ENCODE measurements at places on chromosomes 2 and 18.
A peak's percentile ranks its signal among the peaks of the same experiment; 100 is the strongest.

- peak; percentile 46 for DNase-seq
These were observed 99.1 kb downstream of the ALPK2 start for GRCh38 chr18:58529714-58530354.

DNA sequence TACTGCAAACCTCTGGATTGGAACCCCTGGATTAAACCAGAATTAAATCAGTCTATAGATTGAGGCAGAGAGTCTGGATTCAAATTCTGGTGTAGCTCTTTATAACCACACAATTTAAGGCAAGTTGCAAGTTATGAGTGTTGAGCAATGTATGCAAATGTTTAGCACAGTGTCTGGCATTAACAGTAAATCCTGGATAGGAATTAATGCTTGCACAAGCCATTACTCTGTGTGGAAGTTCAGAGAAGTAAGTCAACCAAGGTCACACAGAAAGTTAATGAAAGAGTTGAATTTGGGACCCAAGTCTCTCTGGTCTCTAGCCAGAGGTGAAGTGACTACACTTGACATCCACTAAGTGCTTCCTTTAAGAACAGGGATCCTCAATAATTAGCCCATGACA, 2.0 kb upstream of the MARCO start:
- DNase-seq = no peak

DNA sequence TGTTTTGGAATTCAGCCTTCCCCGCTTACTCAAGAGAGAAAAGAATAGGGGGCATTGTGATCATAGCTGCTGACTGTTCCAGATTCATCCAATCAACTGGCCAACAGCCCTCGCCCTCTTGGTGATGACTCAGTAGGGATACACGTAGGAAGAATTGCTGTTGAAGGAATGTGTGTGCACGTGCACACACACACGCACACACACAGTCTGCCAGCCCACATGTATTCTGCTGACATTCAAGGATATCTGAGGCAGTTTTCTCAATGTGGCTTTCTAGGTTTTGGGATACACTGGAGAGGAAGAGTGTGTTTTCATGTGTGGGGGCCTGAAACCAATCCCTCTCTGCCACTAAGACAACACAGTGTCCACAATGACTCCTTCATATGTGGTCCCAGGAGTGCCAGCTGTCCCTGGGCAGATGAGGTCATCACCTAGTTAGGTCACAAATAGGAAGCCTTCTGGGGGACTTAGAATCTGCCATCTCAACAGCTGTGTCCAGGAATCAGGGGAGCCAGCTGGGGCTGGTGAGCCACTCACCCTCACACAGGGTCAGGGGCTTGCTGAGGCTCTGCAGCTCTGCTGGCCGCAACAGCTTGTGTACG, 352.6 kb downstream of the SS18 start:
- DNase-seq = no peak

DNA sequence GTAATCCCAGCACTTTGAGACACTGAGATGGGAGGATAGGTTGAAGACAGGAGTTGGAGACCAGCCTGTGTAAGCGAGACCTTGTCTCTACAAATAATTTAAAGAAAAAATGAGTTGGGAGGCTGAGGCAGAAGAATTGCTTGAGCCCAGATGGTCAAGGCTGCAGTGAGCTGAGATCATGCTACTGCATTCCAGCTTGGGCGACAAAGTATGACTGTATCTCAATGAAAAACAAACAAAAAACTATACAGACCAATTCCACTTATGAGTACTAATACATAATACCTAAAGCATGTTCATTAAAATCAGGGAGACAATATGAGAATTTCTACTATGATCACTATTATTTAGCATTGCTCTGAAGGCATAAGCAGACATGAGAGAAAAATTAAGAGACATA, 12.6 kb downstream of the RNF149 start:
- no peak for DNase-seq

GRCh38 chr2:46815121-46815802, 100.3 kb downstream of the MCFD2 start:
- no peak for DNase-seq

DNA sequence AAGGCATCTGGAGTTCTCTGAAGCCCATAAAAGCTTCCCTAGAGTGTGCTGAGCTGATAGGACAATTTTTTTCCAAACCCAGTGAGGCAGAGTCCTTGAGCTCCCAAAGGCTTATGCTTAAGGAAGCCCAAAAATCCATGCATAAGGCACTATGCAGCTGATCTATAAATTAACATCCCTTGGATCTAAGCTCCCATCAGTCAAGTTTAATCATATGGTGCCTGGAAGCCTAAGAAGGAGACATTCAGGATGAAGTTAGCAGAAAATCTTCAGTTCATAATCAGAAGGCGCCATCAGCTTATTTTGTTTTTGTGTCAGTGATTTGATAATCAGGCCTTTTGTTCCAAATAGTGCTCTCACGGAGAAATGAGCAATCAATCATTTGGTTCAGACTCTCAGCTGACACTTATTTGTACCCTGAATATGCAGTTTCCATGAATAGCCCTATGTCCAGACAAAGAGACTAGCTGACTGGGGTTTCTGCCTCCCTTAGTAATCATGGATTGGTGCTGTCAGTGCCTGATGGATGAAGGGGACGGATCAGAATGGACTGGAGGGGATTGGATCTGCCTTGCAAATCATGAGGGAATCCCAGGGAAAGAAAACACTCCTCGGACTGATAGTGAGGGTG, 464.8 kb upstream of the RGPD4 start:
- no peak for DNase-seq

GRCh38 chr18:8287196-8287885, 321.9 kb upstream of the RAB12 start:
- DNase-seq = no peak

DNA sequence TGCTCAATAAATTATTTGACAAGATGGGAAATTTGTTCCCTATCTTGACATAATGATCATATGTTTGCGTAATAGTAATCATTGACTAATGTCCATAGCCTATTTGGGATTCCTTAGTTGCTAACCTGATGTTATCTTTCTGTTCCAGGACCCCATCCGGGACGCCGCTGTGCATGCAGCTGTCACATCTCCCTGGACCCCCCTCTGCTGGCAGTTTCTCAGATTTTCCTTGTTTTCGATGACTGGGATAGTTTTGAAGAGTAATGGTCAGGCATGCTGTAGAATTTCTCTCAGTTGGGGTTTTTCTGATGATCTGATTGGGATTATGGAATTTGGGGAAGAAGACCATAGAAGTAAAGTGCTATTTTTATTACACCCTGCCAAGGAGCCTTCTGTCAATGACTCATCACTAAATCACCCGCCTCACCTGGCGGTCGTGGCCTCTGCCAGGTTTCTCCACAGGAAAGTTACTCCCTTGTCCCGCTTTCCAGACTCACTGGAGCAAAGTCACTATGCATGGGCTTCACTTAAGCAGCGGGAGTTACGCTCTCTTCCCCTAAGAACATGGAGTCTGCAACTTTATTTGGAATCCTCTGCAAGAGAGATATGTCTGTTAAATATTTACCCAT, 19.9 kb upstream of the TMEM18 start:
- no peak for DNase-seq

GRCh38 chr18:49359732-49360444, 100.6 kb downstream of the DYM start:
- DNase-seq = no peak

DNA sequence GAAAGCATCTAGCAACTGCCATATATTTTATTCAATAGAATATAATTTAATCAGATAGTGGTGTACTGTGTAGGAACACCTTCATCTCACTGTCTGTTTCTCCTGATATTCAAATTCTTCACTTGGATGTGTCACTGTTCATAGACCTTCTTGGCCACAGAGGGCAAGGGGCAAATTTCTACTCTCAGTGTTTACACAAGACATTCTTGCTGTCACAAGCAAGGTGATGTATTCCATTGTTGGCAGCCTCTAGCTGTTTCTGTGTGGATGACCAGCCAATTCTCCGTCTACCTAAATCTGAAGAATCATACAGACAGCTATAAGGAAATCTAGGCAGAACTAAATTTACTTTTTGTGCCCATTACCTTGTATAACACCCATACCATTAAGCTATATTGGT, 948.3 kb downstream of the CNTNAP5 start:
- no peak for DNase-seq

DNA sequence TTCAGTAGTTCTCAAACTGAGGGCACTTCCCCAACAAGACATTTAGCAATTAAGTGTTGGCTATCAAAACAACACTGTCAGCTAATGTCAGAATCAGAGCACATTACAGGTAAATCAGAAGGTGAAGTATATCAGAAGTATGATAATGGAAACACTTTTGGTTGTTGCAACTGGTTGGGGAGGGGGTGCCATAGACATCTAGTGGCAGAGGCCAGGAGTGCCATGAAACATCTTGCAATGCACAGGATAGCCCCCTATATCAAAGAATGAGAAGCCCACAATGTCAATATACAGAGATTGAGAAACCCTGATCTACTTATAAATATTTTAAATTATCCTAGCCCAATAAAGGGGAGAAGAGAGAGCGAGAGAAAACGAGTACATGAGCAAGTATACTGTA, 4.9 kb upstream of the XPO1 start:
- DNase-seq = no peak

DNA sequence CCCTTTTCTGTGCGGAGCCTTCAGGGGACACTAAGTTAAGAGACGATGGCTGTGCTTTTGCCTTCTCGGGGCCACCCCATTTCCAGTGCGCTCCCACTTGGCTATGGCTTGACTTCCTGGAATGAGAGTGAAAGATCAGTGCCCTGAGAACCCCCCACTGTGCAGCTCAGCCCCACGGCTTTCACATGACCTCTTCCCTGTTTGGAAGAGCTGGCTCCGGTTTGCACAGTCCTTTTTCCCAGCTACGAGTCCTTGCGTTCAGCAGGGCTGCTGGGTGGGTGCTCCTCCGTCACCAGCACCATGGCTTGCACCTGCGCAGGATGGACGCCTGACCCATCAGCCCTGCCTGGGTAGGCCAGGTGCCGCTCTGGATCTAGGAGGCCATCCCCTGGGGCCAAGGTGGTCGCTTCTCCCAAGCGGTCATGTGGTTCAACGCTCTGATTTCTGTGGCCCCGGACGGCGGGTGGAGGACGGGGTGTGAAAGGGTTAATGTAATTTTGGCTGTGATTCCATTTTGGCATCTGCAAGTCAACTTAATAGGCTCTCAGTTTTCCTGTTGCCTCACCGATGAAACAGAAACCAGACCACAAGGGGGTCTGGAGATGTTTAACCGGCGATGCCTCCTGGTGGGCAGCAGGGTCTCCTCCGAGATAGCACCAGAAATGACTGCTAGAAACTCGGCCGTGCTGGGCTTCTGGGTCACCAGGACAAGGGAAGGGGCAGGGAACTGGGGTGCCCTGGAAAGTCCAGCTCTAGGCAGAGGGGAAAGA, 113.1 kb upstream of the HAAO start:
- peak; percentile 84 for DNase-seq

- no peak for DNase-seq
These were observed 591.9 kb downstream of the TMEM182 start for GRCh38 chr2:103353774-103354173.

DNA sequence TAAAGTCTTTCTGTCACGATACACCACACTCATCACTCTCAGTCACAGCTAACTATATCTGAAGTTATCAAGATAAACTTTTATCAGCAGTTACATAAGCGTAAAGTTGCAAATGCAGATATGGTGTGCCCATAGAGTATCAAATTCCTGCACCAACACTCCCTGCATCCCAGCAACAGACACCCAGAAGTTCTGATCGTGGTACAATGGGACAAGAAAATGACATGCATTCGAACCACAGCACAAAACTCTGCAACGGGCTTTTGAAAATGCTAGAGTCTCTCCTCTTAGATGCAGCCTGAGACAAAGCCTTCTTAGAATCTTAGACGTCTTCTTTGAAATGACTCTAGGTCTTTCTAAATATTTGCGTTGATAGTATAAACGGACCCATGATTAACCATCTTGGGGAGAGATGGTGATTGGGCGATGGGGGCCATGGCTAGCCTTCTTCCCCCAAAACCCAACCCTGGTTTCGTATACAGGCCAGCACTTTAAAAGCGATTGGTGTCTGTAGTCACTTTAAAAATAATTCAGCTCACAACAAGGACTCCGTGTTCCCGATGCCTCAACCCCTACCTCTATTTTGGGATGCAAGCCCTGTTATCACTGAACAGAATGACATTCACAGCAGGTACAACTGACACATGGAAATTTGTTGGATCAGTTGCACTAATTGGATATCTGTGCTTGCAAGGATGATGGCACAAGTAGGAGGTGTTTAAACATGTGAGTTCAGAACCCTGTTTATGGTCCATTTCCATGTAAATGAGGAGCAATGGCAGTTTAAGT, 286.6 kb downstream of the MYT1L start:
- no peak for DNase-seq

- no peak for DNase-seq
These were observed 13.8 kb downstream of the CYP26B1 start for GRCh38 chr2:72133721-72134407.

- no peak for DNase-seq
These were observed 488.3 kb downstream of the CCDC85A start for GRCh38 chr2:56671973-56672569.

- no peak for DNase-seq
These were observed 2.2 kb downstream of the STON1 start for GRCh38 chr2:48532174-48532573.

DNA sequence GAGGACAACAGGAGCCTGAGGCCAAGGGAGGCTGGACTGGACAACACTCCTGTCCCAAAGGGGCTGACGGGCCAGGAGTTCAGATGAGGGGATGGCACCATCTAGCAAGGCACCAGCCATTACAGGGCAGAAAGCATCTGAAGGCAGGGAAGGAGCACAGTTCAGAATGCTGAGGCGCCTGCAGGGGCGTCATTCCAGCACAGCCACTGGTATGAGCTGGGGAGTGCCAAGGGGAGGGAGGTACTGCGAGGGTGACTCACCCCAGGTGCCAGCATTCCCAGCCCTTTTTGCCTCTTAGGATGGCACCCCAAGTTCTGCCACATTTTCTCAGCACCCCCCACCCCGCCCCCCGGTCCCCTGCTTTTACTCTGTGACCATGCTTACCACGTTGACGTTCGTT, 129.8 kb upstream of the EPAS1 start:
- no peak for DNase-seq

GRCh38 chr18:69002233-69002632, 204.4 kb downstream of the CCDC102B start:
- no peak for DNase-seq

DNA sequence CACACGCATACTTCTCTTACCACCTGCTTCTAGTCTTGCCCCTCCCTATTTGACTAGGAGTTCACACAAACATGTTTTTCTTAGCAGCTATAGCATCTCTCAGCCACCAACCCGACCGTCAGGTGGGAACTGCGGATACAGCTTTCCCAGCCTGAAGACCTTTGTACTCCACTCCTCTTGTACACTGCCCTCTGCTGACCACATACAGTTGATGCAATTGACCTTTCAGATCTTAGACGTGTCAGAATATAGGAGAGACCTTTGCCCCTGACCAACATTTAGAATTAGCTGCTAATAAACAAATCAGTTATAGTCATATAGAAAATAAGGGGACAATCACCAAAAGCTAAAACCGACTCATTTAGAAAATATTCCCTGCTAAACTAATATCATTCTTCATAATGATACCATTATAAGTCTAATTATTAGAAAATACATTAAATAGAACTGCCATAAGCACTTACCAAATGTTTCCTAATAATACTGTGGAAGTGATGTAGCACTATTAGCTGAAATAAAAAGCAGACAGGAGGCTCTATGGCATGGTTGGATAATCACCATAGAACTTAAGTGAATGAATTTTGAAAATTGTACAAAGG, 208.4 kb downstream of the RAD51AP2 start:
- DNase-seq = peak; percentile 55

GRCh38 chr2:156619021-156619539, 182.9 kb downstream of the GPD2 start:
- no peak for DNase-seq

- no peak for DNase-seq
These were observed 72.8 kb downstream of the MEIS1 start for GRCh38 chr2:66507673-66508201.

GRCh38 chr2:38016219-38016618, 59.7 kb downstream of the CYP1B1 start:
- no peak for DNase-seq
